Left lung (tissue), 14 donors: ENCODE measurements at places on chromosomes 16 and 17.

DNA sequence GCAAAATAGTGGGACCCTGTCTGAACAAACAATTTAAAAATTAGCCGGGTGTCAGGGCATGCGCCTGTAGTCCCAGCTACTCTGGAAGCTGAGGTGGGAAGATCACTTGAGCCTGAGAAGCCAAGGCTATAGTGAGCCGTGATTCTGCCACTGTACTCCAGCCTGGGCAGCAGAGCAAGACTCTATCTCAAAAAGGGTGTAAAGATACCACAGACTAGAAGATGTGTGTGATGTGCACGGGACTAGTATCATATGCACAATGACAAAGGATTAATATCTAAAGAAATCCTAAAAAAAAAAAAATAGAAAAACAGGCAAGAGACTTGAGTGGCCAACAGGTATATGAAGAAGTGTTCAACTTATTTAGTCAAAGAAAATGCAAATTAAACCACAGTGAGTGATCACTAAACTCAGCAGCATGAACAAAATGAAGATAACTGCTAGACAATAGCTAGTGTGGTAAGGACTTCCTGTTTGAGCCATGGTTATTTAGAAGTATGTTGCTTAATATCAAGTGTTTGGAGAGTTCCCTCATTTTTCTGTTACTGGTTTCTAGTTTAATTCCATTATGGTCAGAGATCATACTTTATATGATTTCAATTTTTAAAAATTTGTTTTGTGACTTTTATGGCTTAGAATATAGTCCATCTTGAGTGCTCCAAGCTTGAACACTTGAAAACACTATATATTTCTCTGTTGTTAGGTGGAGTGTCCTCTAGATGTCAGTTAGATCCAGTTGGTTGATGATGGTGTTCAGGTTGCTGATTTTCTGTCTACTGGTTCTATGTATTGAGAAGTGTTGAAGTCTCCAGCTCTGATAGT is 14.7 kb upstream of the SLX4 start:
- no peak for DNase-seq

DNA sequence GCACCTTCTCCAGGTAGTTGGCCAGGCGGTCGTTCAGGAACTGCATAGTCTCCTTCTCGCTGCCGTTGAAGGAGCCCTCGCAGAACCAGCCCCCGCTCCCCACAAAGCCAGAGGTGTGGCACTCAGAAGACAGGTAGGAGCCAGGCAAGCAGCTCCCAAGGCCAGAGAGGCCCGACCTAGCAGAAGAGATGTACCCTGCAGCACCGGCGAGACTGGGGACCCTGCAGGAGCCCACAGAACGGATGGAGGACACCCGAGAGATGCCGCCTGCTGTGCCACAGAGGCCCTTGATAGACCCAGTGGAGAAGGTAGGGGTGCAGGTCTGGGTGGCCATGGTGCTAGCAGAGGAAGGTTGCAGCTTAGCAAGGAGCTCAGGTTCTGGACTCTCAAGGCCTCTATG is at the start of gene KRT36:
KRT36 (minus strand) TSS at position 380 of the 400 bp plus-strand sequence; CDS start at position 334, 46 bp downstream.
- DNase-seq, result no peak

DNA sequence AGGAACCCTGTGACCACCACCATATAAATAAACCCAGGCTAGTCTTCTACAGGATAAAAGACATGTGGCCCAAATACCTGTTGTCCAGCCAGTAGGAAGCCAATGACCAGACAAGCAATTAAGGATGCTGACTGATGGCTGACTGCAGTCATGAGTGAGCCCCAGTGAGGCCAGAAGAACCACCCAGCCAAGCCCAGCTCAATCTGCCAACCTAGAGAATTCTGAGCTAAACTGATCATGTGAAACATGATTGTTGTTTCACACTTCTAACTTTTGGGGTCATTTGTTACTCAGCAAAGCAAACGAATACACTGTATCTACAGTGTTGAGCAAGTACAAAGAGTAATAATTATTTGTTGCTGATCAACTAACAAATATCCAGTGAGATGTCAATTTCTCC is 86.4 kb downstream of the DNAH3 start:
- DNase-seq, result no peak

- no peak for DNase-seq
Observed at GRCh38 chr17:72233986-72234385, 113.2 kb downstream of the SOX9 start.

DNA sequence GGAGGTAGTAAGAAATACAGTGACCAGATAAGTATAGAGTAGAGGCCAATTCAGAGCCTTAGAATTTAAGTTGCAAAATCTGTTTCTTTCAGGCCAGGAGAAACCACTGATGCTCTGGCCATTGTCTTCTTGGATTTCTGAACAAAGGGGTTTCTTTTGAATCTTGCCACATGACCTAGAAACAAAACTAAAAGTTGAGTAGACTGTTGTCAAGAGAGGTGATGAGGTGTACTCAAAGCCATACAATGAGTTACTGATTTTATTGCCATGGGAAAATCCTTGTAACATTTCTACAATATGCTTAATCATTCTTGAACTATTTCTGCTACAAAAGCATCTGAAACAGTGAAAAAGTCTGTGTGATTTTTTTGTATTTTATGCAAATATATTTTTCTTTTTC is 881.3 kb downstream of the CDH11 start:
- DNase-seq, result no peak

GRCh38 chr16:87310610-87311009 is 6.6 kb downstream of the C16orf95 start:
- DNase-seq, result no peak

- DNase-seq, result no peak
Observed at GRCh38 chr17:62760945-62761267, 47.2 kb downstream of the MARCHF10 start.

DNA sequence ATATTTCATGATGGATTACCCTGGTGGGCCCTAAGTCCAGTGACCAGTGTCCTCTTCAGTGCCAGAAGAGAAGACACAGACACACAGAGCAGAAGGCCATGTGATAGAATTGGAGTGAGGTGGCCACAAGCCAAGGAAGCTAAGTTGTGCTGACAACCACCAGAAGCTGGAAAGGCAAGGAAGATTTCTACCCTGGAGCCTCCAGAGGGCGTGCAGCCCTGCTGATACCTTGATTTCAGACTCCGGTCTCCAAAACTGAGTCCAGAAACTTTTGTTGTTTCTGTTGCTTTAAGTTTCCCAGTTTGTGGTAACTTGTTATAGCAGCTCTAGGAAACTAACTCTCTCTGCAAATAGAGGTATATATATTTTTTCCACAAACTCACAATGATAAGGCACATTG is 396.6 kb upstream of the ASIC2 start:
- no peak for DNase-seq

GRCh38 chr16:10151718-10152117 is 30.5 kb downstream of the GRIN2A start:
- no peak for DNase-seq

DNA sequence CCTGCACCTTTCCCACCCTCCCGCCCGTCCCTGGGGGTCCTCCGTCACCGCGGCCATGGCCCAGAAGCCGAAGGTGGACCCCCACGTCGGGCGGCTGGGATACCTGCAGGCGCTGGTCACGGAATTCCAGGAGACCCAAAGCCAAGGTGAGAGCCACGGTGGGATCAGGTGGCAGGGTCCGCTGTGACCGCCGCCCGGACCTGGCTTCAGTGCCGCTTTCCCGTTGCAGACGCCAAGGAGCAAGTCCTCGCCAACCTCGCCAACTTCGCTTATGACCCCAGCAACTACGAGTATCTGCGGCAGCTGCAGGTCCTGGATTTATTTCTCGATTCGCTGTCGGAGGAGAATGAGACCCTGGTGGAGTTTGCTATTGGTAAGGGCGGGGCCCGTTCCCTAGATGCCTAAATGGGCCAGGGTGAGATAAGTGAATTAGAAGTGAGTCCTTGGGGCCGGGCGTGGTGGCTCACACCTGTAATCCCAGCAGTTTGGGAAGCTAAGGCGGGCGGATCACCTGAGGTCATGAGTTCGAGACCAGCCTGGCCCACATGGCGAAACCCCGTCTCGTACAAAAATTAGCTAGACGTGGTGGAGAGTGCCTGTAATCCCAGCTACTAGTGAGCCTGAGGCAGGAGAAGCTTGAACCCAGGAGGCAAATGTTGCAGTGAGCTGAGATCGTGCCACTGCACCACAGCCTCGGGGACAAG is 617 bp downstream of the ARMC7 start:
- no peak for DNase-seq

- DNase-seq, result peak; percentile 94
Observed at GRCh38 chr17:78383725-78384471, 5.4 kb downstream of the PGS1 start.

DNA sequence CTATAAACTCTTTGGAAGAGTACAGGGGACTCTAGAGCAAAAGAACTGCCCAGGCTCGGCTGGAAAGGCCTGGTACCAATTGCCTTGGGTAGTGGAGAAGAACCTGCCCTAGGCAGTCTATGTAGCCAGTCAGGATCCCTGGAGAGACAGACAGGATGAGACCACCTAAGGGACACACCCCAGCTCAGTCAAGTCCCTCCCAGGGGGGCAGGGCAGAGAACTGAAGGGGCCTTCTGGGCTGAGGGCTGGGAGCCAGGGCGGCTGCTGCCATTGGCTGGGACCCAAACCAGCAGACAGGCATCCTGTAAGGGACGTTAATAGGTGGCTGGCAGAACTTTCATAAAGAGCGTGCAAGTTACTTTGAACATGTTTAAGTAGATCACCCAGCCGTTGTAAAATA is 12.8 kb upstream of the SLC38A8 start:
- peak; percentile 12 for DNase-seq

- DNase-seq, result no peak
Observed at GRCh38 chr17:81737947-81738800, 26.1 kb downstream of the SLC25A10 start.

DNA sequence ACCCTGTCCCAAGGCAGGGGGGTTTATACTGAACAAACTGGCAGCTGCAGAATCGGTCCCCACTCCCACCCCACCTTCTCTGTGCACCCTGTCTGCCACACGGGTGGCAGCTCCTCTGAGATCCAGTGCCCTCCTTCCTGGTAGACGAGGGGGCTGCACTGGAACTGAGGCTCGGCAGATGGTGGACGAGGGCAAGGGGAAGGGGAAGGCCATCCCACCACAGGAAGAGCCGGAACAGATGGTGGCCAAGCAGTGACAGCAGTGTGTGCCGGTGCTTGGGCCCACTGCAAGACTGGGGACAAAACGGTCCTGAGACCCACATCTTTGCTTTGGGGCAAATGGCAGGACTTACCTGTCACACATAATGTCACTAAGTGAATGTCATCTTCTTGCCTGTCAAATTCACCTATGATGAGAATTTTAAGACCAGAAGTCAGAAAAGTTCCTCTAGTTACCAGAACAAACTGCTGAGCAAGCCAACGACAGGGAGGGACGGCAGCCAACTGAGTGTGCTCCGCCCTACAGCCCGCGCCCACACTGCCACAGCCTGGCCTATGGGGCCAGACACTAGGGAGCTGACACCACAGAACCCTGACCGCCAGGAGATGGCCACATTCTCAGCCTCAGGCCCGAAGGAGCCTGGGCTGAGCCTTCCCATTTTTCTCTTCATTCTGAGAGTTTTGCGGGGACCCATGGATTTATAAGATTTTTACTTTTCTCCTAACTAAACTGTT is 14.4 kb downstream of the NTAN1 start:
- peak; percentile 83 for DNase-seq

GRCh38 chr16:75250089-75250808 is 1.2 kb downstream of the BCAR1 start:
- DNase-seq, result peak; percentile 70

DNA sequence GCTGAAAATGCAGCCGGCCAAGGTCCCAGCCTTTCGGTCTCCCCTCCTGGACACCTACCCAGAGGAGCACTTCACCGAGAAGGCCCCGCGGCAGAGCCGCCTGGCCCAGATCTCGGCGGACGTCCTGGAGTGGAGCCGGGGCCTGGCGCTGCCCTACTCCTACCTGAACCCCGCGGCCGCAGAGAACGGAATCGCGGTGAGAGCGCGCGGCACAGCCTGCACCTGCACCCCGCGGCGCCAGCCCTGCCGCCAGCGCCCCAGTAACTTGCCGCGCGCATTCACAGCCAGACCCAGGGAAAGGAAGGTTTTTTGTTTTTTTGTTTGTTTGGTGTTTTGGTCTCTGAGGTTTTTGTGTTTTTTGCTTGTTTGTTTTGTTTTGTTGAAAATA is 15.2 kb downstream of the ALOX12B start:
- no peak for DNase-seq

GRCh38 chr17:66464921-66465320 is 162.5 kb downstream of the PRKCA start:
- no peak for DNase-seq

DNA sequence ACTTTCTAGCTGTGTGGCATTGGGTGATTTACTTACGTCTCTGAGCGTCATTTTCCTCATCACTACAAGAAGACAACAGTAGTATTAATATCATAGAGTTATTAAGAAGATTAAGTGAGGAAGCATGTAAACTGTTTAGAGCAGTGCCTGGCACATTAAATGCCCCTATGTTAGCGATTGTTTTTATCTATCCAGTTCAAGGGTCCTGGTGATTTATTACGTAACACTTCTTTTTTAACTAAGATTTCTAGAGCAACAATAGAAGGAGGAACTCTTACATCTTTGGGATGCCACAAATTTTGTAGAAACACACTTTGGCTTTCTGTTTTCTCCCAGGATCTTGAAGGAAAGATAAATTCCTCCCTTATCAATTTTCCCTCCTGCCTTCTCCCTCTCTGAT is 3.3 kb upstream of the GAS7 start:
- DNase-seq, result no peak

- DNase-seq, result no peak
Observed at GRCh38 chr17:81394377-81394920, 808 bp upstream of the BAHCC1 start.

DNA sequence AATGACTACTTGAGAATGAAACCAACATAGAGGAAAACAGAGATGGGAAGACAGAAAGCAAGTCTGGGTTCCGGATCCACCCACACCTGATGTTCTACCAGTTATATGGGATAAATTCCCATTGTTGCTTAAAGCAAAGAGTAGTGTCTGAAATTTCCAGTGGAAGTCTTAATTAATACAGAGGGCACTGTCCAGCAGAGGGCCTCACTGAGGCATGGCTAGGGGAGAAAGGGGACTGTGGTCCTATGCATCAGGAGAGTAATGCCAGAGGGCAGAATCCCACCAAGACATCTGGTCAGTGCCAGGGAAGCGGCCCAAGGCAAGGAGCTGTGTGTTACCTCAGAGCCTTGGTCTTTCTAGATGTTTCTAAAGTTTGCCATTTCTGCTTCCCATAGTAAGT is 7.5 kb upstream of the UMOD start:
- DNase-seq, result no peak

- no peak for DNase-seq
Observed at GRCh38 chr17:77952368-77952767, 6.1 kb upstream of the TNRC6C start.

DNA sequence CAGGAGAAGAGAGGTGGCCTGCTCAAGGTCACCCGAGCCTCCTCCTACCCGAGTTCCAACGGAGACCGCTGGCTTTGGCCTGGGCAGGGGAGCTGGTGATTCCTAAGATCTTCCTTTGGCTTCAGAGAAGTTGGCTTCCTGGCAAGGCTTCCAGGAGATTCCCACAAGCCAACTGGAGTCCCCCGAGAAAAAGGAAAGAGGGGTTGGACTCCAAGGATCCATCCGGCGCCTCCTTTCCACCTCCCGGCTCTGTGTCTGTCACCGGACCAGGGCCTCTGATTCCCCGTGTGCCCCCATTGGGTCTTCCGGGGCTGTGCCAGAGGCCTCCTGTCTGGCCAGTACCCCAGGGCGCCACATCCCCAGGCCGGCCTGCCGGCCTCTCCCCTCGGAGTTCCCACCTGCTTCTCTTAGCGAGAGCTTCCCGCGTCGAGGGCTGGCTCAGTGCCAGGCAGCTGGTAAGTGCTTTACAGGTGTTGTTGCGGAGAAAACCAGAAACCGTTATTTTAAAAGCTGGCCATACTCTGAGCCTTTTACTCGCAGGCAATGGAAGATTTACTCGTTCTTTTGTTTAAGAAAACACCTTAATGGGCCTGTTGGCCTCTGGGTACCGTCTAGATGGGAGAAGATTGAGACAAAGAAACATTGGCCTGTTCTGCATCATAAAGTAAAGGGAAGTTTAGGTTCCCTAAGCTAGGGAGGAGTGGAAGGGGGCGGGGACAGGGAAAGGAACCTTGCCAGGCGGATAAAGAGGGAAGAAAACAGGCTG is 258.4 kb upstream of the SDK2 start:
- no peak for DNase-seq
